ENCODE measurements at places on chromosomes 1 and 21. TPM values are rescaled to one million over a fixed set of nuclear protein-coding genes. Genes with fewer than 3 reads are reported as not detected.

- DNase-seq = no peak
These were observed 33.4 kb downstream of the SH3BP5L start for GRCh38 chr1:248792342-248792741.

GRCh38 chr1:197356723-197357533 lies 88.9 kb downstream of the CRB1 start:
- DNase-seq = no peak

DNA sequence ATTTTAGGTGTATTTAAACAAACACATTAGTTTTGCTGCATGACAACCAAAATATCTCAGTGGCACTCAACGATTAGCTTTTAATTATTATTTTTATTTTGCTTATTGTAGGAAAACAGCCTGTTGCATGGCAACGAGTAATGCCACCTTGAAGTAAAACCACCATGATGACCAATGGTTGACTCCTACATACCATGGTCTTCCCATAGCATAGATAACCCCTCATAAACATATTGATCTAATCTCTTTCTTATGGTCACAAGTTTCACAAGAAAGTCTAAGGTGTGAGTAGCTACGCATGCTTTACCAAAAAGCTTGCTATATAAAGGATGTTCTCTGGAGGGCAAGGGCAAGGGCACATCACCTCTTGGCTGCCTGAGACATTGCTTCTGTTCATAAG lies 61.5 kb upstream of the PTBP2 start:
- DNase-seq = no peak

DNA sequence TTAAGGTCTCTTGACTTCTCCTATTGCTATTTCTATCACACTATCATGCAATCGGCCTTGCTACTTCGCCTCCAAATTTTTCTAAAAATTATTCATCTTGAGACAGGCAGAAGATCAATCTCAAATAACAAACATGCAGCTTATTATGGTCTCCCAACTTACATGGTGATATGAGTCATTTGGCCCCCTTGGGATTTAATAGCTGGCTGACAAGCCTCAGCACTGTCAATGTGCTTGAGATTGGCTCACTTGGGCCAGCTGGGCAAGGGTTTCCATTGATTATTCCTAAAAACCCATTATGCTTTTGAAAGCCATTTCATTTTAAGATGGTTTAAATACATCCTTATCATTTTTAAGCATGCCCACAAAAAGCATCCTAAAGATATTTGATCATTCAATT lies 224.5 kb upstream of the NFIA start:
- DNase-seq = no peak

DNA sequence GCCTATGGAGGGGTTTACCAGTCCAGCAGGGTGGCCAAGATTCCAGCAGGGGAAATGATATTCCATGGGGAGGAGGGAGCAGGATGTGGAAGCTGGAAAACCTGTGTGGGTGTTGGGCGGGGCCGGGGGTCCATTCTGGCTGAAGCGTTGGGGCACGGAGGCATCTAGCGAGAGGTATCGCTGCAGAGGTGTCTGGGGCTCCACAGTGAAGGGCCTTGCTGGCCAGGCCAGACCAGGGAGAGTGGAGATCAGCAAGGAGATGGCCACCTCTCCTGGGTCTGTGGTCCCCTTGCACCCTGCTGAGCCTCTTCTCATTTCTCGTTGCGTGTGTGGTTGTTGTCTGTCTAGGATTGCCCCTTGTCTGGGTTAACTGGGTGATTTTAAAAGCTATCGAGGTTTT lies 6.2 kb downstream of the COQ8A start:
- no peak for DNase-seq

- DNase-seq = peak; percentile 66
These were observed 185.1 kb upstream of the CAMK1G start for GRCh38 chr1:209398313-209398991.

DNA sequence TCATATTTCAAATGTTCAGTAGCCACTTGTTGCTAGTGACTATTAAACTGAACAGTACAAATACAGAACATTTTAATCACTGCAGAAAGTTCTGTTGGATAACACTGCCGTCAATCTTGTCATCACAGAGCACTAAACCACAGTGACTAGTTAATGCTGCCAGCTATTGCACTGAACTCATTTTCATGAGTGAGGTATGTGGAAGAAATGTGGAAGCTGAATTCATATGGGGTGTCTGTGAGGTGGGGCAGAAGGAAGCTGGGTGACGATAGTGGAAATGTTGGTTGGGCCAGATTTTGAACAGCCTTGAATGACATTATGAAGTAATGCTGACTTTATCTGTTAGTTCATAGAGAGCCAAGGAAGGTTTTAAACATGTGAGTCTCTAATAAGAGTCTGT lies 49.6 kb downstream of the OSBPL9 start:
- no peak for DNase-seq

DNA sequence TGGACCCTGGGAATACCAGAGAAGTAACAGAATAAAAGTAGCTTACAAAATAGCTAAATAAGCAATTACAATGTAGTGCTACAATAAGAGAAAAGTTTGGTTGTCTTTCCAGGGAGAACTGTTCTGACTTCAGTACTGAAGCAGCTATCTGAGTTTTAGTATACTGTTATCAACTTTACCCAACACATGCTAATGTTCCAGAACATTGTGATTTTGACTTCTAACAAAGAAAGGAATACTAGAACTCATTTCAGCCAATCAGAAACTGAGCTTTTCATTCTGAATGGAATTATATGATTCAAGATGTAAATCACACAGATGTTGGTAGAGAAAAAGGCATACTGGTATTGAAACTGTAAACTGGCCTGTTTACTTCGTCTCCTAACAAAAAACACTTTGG lies at the start of gene C1orf105:
Gene C1orf105 (plus strand): TSS at position 301 of the 400 bp plus-strand sequence. CDS start 201 bp downstream, outside the sequence.
- DNase-seq = no peak

GRCh38 chr1:54569339-54569738 lies 21.3 kb downstream of the ACOT11 start:
- DNase-seq = no peak

- DNase-seq = no peak
These were observed 27.3 kb downstream of the GPR157 start for GRCh38 chr1:9101510-9102146.

- peak; percentile 82 for DNase-seq
These were observed at the start of gene ARHGAP29 for GRCh38 chr1:94237291-94238226. Gene ARHGAP29 (minus strand): TSS chr1:94237584. CDS start chr1:94231611, 5,973 bp downstream.

GRCh38 chr1:229879746-229880145 lies 187.3 kb upstream of the GALNT2 start:
- DNase-seq = no peak

DNA sequence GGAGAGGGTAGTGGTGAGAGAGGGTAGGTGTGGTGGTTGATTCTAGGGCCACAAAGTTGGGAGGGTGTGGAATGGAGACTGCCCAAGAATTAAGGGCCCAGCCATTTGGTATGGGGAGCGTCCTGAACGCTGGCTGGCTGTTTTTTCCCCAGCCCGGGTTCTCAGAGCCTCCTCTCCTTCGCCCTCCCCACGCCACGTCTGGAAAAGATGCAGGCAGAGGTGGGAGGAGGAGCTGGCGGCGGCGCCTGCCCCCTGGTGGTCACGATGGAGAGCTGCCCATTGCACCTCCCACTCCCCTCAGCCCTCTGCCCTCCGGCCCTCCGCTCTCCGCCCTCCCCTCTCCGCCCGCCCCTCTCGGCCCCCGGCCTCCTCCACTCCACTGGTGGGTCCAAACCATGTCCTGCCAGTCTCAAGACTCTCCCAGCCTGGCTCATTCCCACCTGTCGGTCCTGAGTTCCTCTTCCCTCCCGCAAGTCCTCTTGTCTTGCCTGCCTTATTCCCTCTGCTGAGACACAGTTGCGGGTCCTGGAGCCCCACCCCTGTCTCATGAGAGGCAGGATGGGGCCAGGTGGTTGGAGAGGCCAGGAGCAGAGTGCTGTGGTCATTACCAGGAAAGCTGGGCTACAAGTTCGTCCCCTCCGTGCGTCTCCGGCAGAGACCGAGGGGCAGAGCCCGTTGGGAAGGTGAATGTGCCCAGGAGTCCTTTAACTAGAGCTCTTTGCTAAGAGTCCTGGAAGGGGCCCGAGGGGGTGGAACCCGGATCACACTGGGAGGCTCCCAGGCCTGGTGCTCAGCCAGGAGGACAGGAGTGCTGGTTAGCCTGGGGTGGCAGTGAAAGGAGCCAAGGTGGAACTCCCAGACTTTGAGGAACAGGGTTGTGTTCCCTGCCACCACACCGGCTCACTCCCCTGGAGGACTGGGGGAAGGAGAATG lies 22.6 kb downstream of the ETNK2 start:
- DNase-seq = peak; percentile 77

- no peak for DNase-seq
These were observed 33.9 kb downstream of the SPSB1 start for GRCh38 chr1:9326596-9326995.

- DNase-seq = no peak
These were observed 544 bp downstream of the ILDR2 start for GRCh38 chr1:166974647-166975345.

DNA sequence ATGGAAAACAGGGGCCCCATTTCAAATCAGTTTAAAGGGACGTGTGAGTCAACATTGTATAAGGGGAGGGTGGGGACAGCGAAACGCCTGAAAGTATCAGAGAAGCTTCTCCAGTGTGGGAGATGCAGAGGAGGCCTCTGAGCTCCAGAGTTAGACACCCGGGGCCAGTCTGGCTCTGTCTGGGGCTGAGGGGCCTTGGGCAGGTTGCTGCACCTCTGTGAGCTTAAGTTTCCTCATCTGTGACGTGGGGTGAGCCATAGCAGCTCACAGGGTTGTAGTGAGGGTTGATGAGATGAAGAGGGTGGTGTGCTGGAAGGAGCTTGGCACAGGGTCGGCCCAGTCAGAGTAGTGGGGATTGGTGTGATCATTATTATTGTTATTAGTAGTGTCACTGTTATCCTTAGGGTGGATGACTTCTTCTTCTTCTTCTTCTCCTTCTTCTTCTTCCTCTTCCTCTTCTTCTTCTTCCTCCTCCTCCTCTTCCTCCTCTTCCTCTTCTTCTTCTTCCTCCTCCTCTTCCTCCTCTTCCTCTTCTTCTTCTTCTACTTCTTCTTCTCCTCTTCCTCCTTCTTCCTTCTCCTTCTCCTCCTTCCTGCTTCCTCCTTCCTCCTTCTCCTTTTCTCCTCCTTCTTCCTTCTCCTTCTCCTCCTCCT lies 282.0 kb downstream of the PTPRU start:
- DNase-seq = no peak

GRCh38 chr1:199081739-199082138 lies 442.9 kb downstream of the PTPRC start:
- DNase-seq = no peak

DNA sequence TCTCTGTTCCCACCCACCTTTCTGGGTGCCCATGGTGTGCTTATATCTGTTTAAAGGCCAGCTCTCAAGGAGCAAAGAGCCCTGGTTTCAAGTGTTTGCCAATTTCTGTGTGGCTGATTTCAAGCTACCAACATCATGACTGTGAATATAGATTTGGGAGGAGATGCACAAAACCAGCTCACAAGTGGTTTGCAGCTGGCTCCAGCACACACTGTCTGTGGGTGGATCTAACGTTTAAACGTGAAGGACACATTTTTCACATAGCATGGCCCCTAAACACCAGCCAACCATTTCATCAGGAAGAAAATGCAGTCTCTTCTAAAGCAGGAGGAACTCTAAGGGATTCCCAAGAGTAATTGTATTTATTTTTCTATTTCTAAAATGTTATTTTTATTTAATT lies 65.2 kb downstream of the FCRL5 start:
- no peak for DNase-seq

The PTBP2 gene
- 50.0 TPM for total RNA-seq

The SPOCD1 gene
- 39.8 TPM for total RNA-seq

The RGS1 gene
- 50.0 TPM for total RNA-seq

The C1orf116 gene
- total RNA-seq = 45.7 TPM

The NPL gene
- total RNA-seq = 25.6 TPM

The ABCG1 gene
- total RNA-seq = 20.1 TPM

The PRR9 gene
- not detected for total RNA-seq

The AJAP1 gene
- total RNA-seq = 5.7 TPM

The MATN1 gene
- not detected for total RNA-seq

The RGS8 gene
- total RNA-seq = not detected

The PDE4DIP gene
- total RNA-seq = 46.2 TPM

Measured in ureter (tissue), 1 donor.